ENCODE measurements at places on chromosomes 13 and 19.

DNA sequence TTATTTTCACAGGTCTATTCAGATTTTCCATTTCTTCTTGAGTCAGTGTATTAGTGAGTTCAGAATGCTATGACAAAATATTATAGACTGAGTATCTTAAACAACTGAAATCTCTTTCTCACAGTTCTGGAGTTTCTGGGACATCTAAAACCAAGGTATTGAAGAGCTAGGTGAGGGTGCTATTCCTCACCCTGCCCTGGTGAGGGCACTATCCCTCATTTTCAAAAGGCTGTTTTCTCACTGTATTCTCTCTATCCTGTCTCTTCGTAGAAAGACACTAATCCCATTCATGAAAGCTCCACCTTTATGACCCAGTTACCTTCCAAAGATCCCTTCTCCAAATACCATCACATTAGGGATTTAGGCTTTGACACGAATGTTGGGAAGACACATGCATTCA lies 1617.1 kb downstream of the PCDH9 start:
- no peak for DNase-seq

GRCh38 chr13:90414691-90415596 lies 932.5 kb upstream of the MIR17HG start:
- no peak for DNase-seq

DNA sequence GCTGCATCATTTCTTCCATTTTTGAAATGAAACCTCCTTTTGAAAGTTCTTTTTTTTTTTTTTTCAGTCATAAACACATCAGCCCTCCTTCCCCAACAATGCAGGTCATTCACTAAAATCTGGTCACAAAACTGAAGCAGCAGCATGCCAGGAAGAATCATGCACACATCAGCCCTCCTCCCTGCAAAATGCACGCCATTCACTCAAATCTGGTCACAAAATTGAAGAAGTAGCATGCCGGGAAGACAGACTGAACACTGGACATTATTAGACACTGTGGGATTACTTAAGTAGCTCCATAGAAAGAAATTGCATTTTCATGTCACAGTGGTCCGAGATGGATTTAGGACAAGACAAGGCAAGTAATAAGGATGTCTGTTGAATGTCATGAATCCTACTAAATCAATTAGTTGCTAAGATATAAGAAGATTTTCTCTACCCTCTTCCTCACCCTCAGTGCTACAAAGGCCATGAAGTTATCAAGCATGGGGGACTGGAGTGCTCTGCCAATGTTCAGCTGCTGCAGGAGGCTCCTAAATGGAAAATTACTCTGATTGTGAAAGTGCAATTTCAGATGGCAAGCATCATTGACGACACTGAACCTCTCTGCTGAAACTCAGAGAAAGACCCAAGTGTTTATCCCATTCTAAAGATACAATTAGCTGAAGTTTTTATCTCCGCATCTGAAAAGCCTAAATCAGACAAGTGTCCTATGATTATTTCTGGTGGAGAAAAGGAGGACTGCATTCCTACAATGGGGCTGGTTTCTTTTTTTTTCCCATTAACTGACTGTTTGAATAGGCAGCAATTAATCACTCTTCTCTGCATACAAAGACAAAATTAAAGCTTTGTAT lies 913.2 kb downstream of the DIAPH3 start:
- no peak for DNase-seq

DNA sequence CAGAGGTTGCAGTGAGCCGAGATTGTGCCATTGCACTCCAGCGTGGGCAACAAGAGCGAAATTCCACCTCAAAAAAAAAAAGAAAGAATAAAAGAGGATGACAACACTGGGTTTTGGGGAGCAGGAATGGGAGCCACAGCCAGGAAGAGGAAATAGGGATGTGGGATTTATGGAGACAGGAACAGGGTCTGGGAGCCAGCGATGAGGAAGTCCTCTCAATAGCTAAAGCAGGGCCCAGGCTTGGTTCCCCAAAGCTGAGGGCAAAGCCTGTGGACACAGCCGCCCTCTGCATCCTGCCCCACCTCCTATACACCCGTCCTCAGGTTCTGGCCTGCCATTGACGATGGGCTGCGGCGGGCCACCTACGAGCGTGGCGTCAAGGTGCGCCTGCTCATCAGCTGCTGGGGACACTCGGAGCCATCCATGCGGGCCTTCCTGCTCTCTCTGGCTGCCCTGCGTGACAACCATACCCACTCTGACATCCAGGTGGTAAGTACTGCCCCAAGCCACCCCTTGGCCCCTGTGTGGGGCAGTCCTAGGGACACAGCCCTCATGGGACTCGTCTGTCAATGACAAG lies 13.6 kb downstream of the HIPK4 start:
- no peak for DNase-seq

DNA sequence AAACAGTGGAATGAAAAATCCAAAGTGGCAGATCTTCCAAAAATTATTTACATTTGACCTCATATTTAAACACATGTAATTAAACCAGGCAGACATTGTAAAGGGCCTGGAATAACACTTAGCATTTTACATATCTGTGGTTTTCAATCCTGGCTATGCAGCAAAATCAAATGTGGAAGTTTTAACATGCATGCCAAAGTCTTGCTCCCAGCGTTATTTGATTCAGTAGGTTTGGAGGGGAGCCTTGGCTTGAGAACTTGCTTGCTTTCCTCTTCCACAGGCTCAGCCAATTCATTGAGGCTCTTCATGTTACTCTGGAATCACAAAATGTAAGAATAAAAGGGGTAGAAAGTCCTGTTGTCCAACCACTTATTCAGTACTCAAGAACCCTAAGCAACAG lies 42.5 kb upstream of the INTS6 start:
- no peak for DNase-seq

- no peak for DNase-seq
Measured at GRCh38 chr19:10971107-10971726, 10.4 kb downstream of the SMARCA4 start.
